ENCODE measurements at places on chromosomes 16 and 17.

DNA sequence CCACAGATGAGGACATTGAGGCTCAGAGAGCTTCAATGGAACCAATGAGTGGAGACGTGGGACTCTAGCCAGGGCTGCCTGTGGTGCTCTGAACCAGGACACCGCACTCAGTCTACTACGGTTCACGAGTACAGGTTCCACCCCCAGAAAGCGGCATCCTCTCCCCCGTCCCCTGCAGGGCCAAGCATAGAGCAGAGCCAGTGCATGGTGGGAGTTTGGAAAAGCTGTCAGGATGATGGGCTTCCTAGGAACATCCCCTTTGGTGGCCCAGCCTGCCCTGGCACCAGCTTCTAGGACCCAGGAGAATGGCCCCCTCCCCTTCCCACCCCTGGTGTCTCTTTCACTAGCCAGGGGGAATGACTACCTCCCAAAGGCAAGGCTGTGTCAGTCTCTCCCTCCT is 8.4 kb downstream of the ZNF319 start:
- DNase-seq: no peak

DNA sequence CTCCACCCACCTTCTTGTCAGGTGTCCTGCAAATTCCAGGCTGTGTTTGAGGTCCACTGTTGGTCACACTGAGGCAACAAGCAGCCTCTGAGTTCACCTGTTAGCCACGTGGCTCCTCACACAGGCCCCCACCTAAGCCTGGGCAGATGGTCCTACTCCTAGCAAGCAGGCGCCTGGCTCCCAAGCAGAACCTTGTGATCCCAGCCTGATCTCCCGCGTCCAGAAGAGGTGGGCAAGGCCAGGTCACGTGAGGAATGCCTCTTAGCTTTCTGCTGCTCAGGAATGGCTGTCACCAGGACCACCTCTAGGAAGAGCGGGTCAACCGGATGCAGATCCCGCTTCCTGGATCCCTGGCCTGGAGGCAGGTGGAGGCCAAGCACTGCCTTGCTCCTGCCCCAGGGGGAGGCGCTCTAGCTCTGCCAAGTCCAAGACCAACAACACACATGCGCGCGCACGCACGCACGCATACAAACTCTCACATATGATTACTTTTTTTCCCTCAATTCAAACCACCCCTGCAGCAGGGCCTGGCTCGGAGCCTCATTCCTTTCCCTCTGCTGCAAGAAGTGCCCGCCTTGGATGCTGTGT is 9.5 kb downstream of the CYB561 start:
- no peak for DNase-seq

GRCh38 chr17:80970762-80971703 is 20.6 kb upstream of the CHMP6 start:
- DNase-seq: no peak

- DNase-seq: no peak
Measured at GRCh38 chr17:37088913-37089312, 140.2 kb downstream of the AATF start.

DNA sequence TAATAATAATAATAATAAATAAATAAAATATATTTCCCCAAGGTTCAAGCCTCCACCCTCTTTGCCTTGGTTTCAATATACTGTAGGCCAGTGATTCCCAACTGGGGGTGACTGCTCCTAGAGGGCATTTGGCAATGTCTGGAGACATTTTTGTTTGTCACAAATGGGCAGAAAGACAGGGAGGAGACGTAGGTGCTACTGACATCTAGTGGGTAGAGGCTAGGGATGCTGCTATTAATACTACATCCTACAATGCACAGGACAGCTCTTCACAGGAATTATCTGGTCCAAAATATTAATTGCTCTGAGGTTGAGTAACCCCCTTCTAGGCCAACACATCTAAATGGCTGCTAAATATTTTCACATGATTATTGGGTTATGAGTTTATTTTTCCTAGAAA is 12.8 kb upstream of the PRR14 start:
- no peak for DNase-seq

Data from stimulated activated CD8-positive, alpha-beta memory T cell treated with anti-CD3 and anti-CD28 coated beads, Interleukin-4, amount 100 ng/mL, for 4 hours (primary cell).